ENCODE measurements at places on chromosomes 11 and 22.

GRCh38 chr22:30414525-30415047 is 11.0 kb upstream of the MTFP1 start:
- DNase-seq = no peak

DNA sequence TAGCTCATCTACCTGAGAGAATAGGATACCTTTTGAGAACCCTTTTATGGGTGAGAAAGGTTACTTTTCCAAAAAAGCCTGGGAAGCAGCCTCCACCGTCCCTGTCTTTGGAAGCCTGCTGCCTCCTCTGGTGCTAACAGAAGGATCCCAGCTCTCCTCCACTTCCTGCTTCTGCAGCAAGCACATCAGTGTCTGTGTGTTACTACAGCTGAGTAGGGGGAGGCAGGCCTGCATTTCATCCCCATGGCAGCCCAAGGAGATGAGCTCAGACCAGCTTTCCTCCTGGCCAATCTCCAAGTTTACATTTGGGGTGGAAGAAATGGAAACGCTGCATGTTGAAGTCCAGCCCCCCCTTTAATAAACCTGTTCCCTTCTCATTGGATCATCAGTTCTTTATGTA is 7.4 kb upstream of the CCDC34 start:
- no peak for DNase-seq

- no peak for DNase-seq
Observed at GRCh38 chr11:123040111-123040432, 21.9 kb downstream of the HSPA8 start.

GRCh38 chr11:93323747-93324146 is 6.8 kb upstream of the DEUP1 start:
- no peak for DNase-seq

DNA sequence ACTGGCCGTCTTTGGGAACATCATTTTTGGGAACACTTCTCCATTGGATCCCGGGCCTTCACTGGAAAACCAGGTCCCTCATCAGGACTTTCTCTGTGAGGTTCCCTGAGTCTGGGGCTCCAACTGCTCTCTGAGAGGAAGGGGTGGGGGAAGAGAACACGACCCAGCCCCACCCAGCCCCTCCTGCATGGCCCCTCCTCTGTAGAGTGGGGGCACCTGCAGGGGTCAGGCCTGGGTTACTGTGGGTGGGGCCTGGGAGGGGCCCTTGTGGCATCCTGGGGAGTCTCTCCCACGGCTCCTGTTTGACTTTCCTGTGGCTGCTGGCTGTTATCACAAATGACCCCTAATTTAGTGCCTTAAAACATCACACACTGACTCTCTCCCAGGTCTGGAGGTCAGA is 36.3 kb downstream of the IGLL5 start:
- DNase-seq = no peak

DNA sequence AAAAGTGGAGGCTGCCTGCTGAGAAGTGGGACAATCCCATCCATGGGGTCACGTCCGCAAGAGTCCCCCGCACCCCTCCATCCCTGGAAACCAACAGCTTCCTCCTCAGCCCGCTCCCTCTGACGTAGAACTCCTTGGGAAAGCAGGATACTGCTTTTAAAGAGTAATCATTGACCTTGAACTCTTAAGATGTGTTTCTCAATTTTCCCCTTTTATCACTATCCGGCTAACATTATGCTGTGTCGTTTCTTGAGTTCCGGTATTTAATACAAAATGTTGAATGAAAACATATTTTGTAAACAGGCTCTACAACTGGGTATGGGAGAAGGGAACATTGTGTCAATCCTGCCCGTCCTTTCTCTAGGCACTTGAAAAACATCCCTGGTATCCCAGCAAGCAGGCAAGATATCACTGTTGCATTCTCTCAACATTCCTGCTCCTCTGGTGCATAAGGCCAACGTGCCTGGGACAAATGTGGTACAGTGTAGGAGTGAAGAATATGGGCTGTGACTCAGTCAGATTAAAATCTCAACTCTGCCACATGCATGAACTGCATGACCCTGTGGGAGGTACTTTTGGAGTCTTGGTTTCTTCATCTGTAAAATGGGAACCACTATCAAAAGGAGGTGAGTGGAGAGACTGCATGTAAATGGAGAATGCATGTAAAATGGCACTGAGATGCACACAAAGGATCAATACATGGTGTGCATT is 52.8 kb downstream of the WT1 start:
- DNase-seq = no peak

Data from spinal cord (tissue), 10 donors.